ENCODE measurements at places on chromosomes 16 and 17.
A peak's percentile ranks its signal among the peaks of the same experiment; 100 is the strongest.

DNA sequence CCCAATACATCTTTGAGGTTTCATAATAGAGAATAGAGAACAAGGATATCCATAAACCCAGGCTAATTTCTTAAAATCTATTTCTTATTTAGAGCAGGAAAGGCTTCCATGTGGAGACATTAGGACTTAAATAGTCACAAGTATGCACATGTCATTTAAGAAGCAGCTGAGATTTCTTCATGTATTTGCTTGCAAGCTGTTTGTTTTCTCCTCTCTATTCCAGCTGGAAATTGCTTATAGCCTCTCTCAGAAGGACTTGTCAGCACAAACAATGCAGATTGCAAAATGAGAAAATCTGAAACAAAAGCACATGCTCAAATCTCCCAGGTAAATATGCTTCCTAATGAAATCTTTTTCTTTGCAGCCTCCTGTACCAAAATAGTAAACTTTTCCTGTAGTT lies 1473.1 kb downstream of the CDH8 start:
- no peak for DNase-seq

DNA sequence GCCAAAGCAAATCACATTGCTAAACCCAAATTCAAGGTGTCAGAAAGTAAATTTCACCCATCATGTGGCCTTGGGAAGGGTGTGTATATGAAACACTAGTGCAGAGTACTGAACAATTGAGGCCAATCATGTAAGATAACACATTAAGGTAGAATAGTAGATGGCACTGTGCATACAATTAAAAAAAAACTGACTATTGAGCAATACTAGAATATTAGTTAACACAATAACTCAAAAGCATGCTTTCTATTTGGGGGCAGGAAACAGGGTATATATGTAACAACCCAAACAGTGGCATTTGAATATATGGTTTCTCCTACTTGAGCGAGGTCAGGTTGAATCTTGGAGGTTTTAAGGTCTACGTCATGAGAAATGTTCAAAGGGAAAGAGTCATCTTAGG lies 63.0 kb upstream of the DYNLRB2 start:
- no peak for DNase-seq

DNA sequence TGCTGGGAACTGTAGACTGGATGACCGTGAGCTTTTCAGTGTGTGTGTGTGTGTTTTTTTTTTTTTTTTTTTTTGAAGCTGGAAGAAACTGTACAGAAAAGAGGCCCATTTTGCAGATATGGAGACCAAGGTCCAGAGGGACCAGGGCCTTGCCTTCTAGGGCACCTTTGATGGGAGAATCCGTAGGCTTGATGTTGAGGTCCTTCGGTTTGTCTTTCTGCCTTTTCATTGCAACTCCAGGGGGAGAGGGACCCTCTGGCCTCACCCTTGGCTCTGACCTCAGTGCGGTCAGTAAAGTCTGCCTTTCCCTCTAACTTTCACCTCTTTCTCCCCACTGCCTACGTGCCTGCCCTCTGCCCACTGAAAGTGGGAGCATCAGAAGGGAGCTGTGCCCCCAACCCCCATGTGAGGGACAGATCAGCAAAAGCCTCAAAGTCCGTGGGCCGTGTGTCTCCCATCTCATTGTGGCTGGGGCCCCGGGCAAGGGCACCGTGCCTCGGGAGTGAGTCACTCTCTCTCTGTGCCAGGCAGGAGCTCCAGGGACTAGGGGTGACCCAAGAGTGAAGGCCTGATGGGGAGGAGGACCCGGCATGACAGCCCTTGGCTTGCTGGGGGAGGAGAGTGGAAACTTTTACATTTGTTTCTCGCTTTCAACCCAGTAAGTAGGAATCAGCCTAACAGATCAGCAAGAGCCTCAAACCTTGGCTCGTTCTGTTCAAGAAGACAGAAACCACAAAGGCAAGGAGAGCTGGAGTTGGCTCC lies 123.6 kb downstream of the CMIP start:
- no peak for DNase-seq

DNA sequence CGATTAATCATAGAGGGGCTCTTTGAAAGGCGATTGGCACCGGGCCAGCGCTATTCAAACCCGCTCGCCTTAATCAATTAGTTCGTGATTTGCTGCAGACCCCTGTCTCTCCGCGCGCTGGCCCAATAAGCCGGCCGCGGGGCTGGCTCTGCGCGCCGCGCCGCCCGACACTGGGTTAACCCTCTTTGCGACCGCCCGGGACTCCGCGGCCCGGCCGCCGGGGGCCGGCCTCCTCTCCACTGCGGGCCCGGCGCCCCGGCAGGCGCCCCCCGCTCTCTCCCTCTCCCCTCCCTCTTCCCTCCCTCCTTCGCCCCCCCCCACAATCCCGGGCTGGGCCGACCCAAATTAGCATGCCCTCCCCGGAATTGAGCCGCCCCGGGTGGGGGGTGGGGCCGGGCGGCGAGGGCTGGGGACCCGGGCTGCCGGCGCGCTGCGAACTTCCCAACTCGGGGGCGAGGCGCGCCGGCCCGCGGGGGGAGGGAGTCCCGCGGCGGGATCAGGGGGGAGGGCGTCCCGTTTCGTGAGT lies 428 bp upstream of the SALL1 start:
- DNase-seq, result peak; percentile 17

DNA sequence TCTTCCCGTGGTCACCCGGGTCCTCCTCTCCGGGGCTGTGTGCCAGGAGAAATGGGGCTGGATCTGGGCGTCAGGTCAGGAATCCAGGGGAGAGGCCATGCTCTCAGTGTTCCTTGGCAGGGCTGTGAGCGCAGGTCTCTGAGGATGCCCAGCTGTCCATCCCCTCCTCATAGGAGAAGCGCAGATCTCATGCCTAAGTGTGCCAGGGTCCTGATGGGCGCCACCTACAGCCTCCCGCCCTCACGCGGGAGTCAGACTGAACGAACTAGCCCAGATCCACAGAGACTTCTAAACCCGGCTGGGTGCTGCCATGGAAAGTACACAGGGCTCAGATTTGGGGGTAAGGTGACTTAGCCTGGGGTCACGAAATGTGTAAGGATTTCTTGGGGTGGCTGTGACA lies 24.3 kb downstream of the MGRN1 start:
- DNase-seq, result no peak

- no peak for DNase-seq
Measured at GRCh38 chr16:86834451-86835035, 256.2 kb downstream of the FOXL1 start.

GRCh38 chr17:30222721-30223175 lies 12.7 kb downstream of the SLC6A4 start:
- DNase-seq, result no peak

GRCh38 chr16:47470211-47470610 lies 9.1 kb downstream of the PHKB start:
- DNase-seq, result no peak

GRCh38 chr17:28057731-28058246 lies 15.3 kb downstream of the NLK start:
- DNase-seq, result no peak

DNA sequence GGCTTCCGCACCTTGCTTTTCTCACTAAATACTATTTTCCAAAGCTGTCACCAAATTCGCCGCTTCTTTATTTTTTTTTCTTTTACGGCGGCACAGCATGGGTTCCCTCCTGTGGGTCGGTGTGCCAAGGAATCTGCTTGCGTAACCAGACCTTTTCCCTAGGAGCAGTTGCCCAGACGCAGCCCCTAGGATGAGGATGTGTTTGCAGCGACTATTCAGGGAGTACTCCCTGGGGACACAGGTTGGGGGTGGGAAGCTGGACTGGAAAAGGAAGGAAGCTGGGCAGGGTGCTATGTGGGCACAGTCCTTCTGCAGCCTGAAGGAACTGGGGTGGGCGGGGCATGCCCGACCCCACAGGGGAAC lies 49.0 kb upstream of the ZCCHC14 start:
- DNase-seq, result no peak

- no peak for DNase-seq
Measured at GRCh38 chr16:24753000-24753399, 23.5 kb downstream of the TNRC6A start.

GRCh38 chr16:80457871-80458270 lies 82.9 kb upstream of the DYNLRB2 start:
- no peak for DNase-seq

GRCh38 chr17:67980456-67980855 lies 15.8 kb downstream of the C17orf58 start:
- DNase-seq, result no peak

- DNase-seq, result no peak
Measured at GRCh38 chr16:86962913-86963312, 354.3 kb downstream of the C16orf95 start.

DNA sequence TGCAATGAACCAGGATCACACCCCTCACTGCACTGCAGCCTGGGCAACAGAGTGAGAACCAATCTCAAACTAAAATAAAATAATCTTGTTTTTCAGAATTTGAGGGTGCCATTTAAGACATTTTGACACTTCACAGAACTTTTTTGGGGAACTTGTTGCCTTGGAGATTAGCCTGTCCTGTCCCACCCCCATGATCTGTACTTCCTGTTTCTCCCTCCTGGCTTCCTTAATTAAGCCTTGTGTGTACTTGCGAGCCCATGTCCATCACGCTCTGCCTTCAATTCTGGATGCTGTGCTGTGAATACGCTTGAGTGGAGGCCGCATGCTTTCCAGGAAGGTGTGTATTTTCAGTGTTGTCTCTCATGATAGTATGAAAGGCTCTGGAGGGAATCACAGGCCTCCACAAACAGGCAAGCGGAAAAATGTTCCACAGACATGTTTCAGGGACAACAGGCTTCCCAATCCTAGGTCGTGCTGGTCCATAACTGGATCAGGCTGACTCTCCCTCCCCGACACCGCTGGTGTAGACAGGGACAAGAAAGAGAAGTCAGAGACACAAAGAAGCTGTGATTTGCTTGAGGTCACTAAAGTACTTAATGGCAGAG lies 56.9 kb downstream of the NOS2 start:
- no peak for DNase-seq

DNA sequence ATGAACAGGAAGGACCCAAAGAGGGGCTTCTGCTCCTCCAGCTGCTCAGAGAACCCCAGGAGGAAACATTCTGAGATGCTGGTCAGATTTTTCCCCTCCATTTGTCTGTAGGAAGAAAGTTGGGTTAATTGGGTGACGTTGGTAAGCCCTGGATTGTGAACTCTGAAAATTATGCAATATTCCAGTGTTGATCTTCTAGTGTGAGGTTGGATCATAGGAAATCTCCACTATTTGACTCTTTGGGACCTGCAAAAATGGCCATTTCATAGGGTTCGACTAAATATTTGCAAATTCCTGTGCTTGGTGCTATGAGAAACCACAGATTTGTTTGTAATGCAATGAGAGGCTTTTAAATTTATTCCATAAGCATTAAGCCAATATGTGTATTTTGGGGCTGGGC lies at the start of gene OR1G1:
TSS of gene OR1G1 (minus strand) at position 101 of the 400 bp plus-strand sequence. CDS start at position 101, 0 bp downstream.
- no peak for DNase-seq

- DNase-seq, result no peak
Measured at GRCh38 chr17:64202683-64203344, 60.2 kb downstream of the TEX2 start.

GRCh38 chr16:24976971-24977677 lies 38.0 kb downstream of the ARHGAP17 start:
- no peak for DNase-seq

DNA sequence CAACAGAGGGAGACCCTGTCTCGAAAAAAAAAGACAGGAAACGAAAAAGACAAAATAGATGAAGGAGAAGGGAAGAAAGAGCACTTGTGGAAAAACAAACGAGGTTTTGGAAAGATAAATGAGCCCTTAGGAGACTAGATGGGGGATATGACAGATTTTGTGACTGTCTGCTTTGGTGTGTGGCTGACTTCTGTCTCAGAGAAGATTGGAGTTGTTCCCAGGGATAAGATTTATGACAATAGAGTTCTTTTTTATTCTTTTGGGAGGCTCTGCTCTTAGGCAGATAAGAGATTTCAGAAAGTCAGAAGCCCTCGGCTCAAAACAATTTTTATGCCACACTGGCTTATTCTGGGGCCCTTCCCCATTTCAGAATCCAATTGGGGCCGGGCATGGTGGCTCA lies 73.9 kb upstream of the ATF7IP2 start:
- DNase-seq, result no peak

DNA sequence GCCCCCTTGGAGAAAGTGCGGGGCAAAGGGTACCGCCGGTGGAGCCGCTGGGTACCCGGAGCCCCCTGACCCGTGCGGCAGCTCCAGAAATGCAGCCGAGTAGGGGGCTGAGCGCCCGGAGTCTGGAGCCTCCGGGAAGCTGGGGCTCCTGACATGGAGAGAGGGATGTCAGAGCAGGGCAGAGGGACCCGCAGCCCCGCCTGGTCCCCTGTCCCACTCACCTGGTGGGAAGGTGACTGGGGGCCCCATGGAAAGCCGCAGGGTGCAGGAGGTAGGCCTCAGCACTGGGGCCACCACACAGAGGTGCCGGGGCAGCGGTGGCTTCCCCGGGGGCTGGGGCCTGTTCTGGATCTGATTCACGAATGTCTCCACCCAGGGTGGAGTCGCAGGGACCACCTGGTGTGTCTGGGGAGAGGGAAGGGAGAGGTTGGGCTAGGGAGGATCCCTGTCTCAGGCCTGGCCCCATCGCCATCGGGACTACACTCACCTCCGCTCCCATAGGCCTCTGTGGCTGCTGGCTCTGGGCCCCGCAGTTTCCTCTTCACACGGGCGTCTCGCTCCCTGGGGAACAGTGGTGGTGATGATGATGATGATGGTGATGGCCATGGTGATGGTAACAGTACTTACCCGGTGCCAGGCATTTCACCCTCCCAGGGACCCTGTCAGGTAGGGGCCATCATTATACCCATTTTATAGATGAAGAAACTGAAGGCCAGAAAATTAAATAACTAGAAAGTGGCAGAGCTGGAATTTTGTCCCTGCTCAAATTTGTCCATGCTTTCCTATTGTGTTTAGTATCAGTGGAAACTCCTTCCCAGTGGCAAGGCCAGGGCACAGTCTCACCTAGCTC lies 5.2 kb downstream of the TBX6 start:
- no peak for DNase-seq

- no peak for DNase-seq
Measured at GRCh38 chr17:77033892-77034404, 106.8 kb upstream of the SEC14L1 start.

DNA sequence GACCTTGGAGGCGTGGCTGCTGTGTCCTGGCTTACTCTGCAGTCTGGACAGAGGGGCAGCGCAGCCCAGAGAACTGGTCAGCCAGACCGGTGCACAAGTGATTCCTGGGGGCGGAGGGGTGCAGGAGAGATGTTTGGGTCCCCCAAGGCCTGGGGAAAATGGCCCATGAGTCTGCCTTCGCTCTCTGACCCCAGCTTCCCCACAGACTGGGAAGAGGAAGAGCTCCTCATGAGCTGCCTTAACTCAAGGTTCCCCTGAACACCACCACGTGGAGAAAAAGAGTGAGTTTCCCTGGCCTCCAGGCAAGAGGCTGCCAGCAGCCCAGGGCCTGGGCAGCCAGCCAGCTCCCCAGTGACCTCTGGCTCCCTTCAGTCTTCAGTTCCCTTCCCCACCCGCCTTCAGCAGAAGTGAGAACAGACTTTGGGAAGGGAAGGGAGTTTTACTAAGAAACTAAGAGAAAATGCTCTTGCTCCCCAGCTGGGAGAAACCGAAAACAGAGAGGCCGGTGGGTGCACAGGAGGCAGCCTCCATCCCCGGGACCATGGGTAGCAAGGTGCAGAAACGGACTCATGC lies 2.0 kb upstream of the C17orf99 start:
- peak; percentile 76 for DNase-seq

GRCh38 chr16:52383640-52384292 lies 163.2 kb downstream of the TOX3 start:
- no peak for DNase-seq

- no peak for DNase-seq
Measured at GRCh38 chr16:27281243-27281642, 12.7 kb upstream of the NSMCE1 start.

- DNase-seq, result no peak
Measured at GRCh38 chr17:27526604-27527002, 70.4 kb downstream of the KSR1 start.

GRCh38 chr16:78091419-78091818 lies 8.0 kb upstream of the WWOX start:
- DNase-seq, result no peak

- DNase-seq, result peak; percentile 9
Measured at GRCh38 chr17:74924250-74924948, at the start of gene OTOP2. Gene OTOP2 (plus strand): TSS chr17:74924273. CDS start chr17:74924633, 360 bp downstream.
